AG08395 (cell line): ENCODE measurements at places on chromosomes 5 and 9.

DNA sequence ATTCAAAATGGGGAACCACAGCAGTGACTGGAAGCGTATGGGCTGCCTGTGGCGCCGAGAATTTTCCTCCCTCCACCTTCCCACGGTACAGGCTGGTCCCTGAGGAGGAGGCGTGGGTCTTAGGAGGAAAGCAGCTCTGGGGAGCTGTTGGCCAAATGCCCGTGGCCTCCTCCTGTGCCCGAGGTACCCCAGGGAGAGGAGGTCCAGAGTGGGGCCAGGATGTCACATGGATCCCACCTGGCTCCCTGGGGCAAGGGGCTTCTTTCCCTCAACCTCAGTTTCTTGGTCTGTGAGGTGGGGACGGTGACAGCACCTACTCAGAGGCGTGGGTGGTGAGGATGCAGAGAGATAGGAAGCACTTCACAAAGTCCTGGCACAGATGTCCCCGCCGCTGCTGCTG, 16.5 kb downstream of the PRRX2 start:
- no peak for DNase-seq

DNA sequence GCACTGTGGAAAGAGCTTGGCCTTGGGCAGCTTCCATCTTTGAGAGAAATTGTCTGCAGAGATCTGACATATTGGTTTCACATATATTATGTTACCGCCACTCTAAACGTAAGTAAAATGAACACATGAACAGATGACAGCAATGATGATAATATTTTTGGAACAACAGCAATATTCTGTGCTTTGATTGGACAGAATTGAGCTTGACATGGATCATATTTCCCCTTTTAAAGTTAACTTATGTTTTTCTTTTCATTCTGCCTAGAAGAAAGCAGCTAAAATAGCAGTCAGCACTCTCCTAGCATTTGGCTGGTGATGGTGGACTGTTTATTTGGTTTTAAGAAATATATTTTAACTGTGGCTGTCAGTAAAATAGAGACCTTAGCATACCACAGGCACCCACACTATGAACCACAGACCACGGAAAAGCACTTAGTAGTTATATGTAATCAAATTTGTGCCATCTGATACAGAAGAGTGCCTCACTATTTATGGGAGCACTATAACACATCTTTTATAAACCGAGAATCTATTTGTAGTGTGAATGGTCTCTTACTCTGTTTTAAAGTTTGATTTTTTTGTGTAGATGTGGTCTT, 1.8 kb upstream of the CFAP95 start:
- no peak for DNase-seq

- DNase-seq = no peak
Observed at GRCh38 chr9:37028420-37029031, 5.5 kb downstream of the PAX5 start.

GRCh38 chr9:120737416-120738165, 23.3 kb upstream of the MEGF9 start:
- DNase-seq = no peak

DNA sequence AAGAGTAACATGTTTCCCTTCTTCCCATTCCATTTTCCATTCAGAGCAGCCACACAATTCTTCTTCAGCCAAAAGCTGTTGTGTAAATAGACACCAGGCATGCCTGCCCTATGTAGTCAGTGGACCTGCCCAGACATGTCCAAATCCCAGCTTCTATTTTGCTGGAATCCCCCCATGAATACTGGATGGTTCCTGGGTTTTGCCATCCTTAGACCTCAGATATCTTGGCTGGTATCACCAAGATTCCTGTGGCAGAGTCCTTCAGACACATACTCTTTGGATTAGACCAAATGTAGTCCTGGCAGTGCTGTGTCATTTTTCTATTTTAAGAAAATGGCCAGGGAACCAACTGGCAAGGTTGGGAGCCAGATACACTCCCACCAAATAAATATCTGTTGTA, 10.3 kb downstream of the FST start:
- peak; percentile 95 for DNase-seq

- DNase-seq = no peak
Observed at GRCh38 chr9:72390907-72391306, 25.9 kb upstream of the ZFAND5 start.

- DNase-seq = no peak
Observed at GRCh38 chr5:8216921-8217320, 348.0 kb downstream of the MTRR start.

DNA sequence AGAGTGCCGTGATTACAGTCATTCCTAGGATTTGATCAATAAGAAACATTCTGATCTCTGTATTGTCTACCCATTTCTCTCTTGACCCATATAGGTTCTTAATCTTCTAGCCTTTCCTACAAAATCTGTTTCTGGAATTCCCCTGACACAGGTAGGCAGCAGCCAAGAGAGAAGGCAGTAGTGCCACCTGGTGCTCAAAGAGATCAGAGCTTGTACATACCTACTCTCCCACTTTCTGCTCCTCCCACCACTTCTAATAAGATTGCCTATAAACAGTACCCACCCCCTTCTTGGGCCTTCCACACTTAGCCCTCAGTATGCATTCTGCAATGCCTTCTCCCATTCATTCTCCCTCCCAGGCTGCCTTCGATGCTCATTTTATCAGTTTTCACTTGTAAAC, 117.4 kb upstream of the RORB start:
- DNase-seq = no peak

DNA sequence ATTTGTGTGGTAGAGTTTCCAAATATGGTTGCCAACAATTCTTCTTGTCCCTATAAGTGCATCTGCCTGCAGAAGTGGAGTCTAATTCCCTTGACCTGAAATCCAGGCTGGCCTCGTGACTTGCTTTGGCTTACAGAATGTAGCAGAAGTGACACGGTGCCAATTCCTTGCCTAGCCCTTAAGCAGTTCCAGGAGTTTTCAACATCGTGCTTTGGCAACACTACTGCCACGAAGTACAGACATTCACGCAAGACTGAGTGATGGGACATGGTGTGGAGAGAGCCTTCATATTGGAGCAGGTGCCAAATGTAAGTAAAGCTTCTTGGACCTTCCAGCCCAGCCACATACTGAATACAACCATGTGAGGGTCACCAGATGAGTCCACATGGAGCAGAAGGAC, 92.9 kb upstream of the NEK6 start:
- no peak for DNase-seq

GRCh38 chr5:1763548-1763911, 36.1 kb downstream of the MRPL36 start:
- DNase-seq = peak; percentile 93

DNA sequence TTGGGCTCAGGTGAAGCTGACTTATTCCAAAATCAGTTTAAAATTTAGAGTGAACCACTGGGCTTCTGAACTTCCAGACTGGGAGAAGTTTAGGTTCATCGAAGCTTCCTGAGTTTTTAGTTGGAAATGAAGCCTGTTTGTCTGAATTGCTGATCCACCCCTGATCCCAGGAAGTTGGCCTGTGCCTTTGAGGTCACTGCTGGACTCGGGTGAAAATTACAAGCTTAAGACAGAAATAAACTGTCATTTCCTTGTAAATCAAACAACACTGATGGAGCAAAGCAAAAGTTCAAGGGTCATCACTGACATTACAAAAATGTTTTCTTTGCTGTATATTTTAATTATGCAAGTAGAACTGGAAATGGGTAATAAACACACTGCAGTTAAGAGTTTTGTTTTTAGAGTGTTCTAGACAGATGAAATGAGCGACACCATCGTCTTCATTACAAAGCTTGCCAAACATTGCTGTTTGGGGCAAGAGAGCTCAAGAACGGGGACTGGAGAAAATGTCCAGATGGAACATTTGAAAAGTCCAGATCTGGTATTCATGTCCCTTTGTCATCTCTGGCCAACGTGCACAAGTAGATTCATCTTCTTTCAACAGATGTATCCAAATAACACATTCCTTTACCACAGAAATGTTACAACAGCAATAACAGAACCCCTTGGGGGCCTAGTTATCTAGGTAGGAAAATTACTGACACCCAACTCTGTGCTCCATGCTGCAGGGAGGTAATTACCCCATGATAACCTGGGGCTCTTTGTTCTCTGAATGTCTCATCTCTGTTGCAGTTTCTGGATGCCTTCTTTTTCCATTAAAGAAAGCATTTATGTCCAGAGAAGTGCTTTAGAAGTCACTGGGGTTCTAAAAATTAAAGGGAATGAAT, 142.4 kb upstream of the ERCC6L2 start:
- DNase-seq = no peak

- no peak for DNase-seq
Observed at GRCh38 chr5:31251032-31251431, 57.5 kb downstream of the CDH6 start.

GRCh38 chr9:98402019-98402840, 146.8 kb upstream of the TBC1D2 start:
- DNase-seq = no peak

GRCh38 chr9:89139455-89139854, 39.2 kb downstream of the SHC3 start:
- DNase-seq = no peak

- DNase-seq = no peak
Observed at GRCh38 chr9:72872718-72873117, 80.1 kb downstream of the ALDH1A1 start.

GRCh38 chr9:1505489-1505888, 455.3 kb downstream of the DMRT2 start:
- no peak for DNase-seq

- no peak for DNase-seq
Observed at GRCh38 chr9:114221706-114222465, 66.5 kb downstream of the COL27A1 start.

- no peak for DNase-seq
Observed at GRCh38 chr5:179371681-179372680, 26.7 kb upstream of the ADAMTS2 start.

DNA sequence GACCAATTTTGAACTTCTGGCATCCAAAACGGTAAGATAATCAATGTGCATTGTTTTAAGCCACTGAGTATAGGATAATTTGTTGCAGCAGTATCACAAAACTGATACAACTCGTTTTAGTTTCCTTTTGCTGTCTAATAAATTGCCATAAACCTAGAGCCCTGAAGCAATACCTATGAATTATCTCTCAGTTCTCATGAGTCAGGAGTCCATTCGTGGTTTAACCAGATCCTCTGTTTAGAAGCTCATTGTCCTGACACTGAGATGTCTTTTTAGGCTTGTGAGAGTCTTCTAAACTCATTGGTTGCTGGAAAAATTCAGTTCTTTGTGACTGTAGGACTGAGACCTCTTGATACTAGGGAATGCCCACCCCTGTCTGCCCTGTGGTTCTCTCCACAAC, 262.9 kb downstream of the SEMA5A start:
- DNase-seq = peak; percentile 47

- DNase-seq = no peak
Observed at GRCh38 chr5:31823472-31823871, 184.5 kb downstream of the PDZD2 start.

DNA sequence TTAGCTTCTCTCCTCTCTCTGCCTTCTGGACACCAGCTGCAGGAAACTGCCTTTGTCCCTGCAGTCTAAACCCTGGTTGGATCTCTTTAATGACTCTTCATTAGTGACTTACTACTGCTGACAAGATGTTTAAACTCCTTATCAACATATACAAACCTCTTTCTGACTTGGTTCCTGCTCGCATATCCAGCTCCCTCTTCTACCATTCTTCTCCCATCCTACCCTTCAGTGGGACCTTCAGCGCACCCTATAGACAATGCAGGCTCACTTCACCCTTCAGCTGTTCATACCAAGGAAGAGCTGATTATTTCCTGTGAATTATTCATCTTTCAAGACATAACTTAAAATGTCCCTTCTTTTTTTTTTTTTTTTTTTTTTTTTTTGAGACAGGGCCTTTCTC, 436.5 kb downstream of the KIAA0825 start:
- DNase-seq = no peak

DNA sequence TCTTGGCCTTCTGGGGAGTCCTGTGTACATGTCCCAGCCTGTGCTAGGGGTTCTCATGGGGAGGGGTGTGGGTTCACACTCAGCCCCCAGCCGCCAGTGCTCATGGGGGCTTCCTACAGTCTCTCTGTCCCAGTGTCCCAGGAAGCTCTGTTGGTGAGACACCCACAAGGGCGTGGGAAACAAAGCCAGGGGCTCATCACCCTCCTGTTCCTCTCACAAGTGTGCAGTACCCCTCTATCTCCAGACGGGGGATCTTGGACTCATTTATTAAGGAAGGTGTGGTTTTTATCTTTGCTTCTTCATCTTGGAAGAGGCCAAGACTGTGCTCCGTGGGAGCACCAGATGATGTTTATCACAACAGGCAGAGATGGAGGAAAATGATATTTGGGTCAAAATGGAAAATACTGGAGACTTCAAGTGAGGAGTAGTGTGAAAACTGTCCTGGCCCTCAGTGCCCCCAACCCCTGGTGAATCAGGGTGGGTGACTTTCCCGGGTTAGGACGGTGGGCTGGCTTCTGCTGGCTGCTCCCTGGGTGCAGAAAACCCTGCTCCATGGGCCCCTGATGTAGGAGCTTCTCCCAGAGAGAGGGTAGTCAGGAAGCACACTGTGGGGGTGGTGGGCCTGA, 15.2 kb downstream of the TMEM171 start:
- peak; percentile 51 for DNase-seq
